ENCODE measurements at places on chromosomes 3 and 15. TPM values are rescaled to one million over a fixed set of nuclear protein-coding genes. Genes with fewer than 3 reads are reported as not detected.

DNA sequence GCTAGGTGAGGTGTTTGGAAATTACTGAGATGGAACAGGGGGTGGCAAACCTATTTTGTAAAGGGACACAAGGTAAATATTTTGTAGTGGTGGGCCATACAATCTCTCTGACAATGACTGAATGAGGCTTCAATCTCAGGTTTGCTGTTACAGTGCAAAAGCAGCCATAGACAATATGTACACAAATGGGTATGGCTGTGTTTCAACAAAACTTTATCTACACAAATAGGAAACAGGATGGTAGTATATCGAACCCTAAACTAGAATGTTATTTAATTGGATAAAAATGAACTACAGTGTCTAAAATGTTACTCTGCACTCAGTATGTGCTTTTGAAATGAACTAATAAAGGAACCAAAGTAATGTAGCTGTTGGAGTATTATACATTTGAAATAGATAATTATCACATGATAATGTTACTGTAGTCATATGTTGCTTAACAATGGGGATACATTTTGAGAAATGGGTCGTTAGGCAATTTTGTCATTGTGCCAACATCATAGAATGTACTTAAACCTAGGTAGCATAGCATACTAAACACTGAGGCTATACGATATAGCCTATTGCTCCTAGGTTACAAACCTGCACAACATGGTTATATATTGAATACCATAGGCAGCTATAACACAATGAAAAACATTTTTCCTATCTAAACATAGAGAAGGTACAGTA is 495.2 kb upstream of the TBL1XR1 start:
- no peaks in the 10 kb centered on the region for H3K27me3 ChIP-seq
- no peaks in the 10 kb centered on the region for H3K4me1 ChIP-seq
- H3K36me3 ChIP-seq: no peaks in the 10 kb centered on the region

DNA sequence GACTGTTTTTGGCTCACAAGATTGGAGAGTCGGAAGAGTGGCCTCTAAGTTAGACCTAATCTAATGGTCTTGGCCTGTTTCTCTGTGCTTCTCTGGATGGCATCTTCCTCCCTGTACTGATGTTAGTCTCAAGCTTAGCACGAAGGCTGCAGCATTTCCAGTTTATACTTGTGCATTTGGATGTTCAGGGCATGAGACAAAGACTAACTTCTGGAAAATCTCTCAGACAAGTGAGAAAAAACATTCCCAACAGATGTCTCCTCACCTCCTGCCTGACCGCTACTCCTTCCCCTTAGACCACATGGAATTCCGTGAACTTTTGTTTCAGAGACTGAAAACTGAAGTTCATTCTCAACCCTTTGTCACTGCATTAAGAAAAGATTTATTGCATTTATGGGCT is 410.8 kb upstream of the MCTP2 start:
- no peak for DNase-seq

DNA sequence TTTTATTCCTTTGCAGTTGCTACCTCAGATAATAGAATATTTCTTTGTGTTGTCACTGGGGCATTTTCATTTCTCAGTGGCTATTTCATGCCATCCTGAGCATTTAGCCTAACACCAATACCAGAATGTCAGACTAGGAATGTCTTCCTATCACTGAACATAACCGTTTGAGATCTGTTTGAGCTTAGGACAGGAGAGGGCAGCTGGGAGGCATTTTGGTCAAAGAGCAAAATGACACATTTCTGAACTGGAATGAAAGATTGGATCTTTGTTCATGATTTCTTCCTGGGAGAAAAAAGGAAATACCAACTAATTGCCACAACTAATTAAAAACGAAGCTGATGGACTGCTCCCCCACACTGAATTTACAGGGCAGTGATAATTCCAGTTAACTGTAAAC is 921.3 kb upstream of the NR2F2 start:
- no peaks in the 10 kb centered on the region for H3K36me3 ChIP-seq
- no peaks in the 10 kb centered on the region for H3K27me3 ChIP-seq
- H3K4me1 ChIP-seq: no peaks in the 10 kb centered on the region
- DNase-seq: no peak

GRCh38 chr15:55990516-55990915 is 2.9 kb downstream of the NEDD4 start:
- no peaks in the 10 kb centered on the region for H3K27me3 ChIP-seq
- DNase-seq: no peak
- H3K36me3 ChIP-seq: no peaks in the 10 kb centered on the region
- no peak overlapping the region for H3K27ac ChIP-seq
- H3K4me1 ChIP-seq: peaks cover 14% of the 10 kb centered on the region
- no peak overlapping the region for H3K4me3 ChIP-seq

The SEMA3B gene
- 21.8 TPM for total RNA-seq

The SLC35G2 gene
- total RNA-seq: 4.2 TPM

The LEKR1 gene
- 1.6 TPM for total RNA-seq

All from Caco-2 (cell line).